ENCODE measurements at places on chromosomes 3 and 15.
A peak's percentile ranks its signal among the peaks of the same experiment; 100 is the strongest.

- no peak for DNase-seq
Observed at GRCh38 chr15:45129651-45130129, at the start of the genes DUOX1 and DUOXA1. TSS of gene DUOX1 (plus strand) at chr15:45129994. CDS start at chr15:45131967, 1,973 bp downstream. TSS of gene DUOXA1 (minus strand) at chr15:45129879. CDS start at chr15:45123014, 6,865 bp downstream.

DNA sequence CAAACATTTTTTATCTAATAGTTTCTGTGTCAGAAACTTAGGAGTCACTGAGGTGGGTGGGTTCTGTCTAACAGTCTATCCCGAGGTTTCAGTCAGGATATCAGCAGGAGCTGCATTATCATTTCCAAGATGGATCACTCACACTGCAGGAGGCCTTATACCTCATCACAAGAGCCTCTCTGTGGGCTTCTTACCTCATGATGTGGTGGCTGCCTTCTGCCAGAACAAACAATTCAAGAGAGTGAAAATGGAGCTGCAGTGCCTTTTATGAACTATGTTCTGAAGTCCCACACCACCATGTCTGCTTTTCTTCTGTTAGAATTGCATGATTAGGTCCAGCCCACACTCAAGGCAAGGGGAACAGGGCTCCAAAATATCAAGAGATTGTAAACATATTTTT, 27.9 kb downstream of the RFX7 start:
- DNase-seq, result no peak

- no peak for DNase-seq
Observed at GRCh38 chr15:87829332-87830050, 427.0 kb downstream of the NTRK3 start.

GRCh38 chr15:88902846-88903245, 7.5 kb upstream of the HAPLN3 start:
- peak; percentile 79 for DNase-seq

DNA sequence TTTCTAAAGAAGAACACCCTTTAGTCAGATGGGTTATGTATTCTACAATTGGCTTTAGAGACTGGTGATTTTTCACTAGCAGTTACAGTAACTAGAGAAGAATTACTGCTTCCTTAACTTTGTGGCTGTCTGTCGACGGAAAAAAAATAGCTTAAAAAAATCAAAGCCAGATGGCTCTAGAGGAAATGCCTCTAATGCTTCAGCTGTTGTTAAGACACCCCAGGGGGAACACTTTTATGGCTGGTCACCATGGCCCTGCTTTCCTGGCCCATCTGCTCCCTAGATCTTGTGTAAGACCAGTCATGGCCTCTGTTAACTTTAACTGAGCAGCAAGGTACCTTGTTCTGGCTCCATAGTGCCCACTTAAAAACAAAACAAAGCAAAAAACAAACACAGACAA, 198.6 kb upstream of the PLSCR5 start:
- DNase-seq, result no peak

DNA sequence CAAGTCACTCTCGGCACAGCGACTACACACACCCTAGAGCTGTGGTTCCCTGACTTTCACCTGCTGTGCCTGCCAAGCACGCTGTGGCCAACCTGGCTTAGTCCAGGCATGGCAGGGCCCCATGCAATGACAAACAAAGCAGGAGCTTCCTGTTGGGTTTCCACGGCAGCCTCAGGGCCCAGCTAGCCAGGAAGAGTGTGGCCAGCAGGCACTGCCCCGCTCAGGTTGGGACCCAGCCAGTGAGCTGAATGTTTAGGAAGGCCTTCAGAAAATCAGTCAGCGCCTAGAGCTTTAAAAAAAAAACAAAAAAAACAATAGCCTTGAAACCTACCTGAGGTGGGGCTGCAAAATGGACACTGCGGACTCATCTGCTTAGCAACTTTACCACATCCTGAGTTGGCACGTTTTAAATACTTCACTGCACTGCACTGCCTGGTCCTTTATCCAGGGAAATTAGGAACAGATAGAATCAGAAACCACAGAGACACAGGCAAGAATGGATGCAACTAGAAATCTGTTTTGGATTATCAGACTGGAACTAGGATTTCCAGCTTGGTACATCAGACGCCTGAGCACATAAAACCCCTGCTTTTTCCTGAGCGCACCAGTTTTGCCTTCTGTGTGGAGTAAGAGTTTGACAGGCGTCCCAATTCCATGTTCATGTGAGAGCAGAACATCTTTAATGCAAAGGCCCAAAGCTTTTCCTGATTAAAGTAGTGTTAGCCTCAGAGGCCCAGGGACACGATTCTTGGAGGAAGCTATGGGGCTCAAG, 36.2 kb upstream of the LDHAL6B start:
- no peak for DNase-seq

DNA sequence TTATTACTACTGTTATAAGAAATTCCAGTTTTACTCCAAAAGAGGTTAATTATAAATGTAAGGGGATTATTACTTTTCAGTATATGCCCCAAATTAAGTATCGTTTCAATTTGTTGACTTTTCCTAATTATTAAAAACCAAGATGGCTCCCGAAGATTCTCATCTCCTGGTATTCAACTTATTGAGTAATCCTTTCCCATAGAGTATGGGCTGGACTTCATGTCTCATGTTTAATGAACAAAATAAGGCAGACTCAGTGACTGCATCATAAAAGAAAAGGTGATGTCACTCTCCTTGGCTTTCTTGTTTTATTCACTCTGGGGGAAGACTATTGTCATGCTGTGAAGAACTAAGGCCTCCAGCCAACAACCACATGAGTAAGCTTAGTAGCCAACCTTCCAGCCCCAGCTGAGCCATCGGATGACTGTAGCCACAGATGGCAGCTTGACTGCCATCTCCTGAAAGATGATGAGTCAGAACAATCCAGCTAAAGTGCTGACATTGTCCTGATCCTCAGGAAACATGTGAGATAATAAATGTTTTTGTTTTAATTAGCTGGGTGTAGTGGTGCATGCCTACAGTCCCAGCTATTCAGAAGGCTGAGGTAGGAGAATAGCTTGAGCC, 17.3 kb downstream of the IGF2BP2 start:
- DNase-seq, result no peak

GRCh38 chr3:30577788-30578187, 28.6 kb upstream of the TGFBR2 start:
- no peak for DNase-seq

- no peak for DNase-seq
Observed at GRCh38 chr3:159128628-159129027, 326.8 kb downstream of the MFSD1 start.

DNA sequence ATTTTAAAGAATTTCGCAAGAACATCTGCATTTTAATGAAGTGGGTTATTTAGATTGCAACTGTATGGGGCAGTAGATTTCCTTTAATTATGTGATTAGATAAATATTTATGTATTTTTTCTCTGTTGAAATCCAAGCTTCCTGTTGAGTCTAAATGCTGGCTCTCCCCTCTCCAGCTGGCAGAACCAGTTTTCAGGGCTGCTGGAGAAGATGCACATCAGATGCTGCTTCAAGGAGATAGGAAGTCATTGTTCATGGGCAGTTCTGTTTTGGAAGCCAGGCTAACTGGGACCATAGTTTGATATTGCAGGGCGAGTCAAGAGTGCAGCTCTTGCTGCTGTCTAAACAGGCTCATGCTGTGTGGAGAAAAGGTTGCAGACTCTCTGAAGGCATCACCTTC, 97.4 kb downstream of the SLC9A9 start:
- no peak for DNase-seq

- DNase-seq, result no peak
Observed at GRCh38 chr3:10356461-10356981, 35.6 kb upstream of the SEC13 start.

- DNase-seq, result no peak
Observed at GRCh38 chr15:45594835-45595530, 7.8 kb downstream of the BLOC1S6 start.

DNA sequence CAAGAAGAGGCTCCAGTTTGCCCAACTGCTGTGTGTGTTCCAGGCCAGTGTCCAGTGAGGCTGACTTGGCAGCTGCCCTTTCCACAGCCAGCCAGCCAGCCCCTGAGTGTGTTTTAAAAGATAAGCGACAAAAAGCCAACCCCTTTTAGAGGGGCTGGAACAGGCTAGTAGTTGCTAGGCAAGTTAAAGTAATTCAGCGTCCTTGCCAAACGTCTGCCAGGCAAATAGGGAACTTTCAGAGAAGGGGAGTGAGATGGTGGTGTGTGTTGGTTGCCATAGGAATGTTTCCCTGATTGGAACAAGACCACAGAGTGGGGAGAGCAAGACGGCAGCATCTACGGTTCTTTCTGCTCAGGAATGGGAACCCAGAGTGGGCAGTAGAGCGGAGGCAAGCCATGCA, 86.3 kb downstream of the TMEM108 start:
- no peak for DNase-seq

GRCh38 chr15:96320703-96321638, 9.5 kb upstream of the NR2F2 start:
- no peak for DNase-seq

DNA sequence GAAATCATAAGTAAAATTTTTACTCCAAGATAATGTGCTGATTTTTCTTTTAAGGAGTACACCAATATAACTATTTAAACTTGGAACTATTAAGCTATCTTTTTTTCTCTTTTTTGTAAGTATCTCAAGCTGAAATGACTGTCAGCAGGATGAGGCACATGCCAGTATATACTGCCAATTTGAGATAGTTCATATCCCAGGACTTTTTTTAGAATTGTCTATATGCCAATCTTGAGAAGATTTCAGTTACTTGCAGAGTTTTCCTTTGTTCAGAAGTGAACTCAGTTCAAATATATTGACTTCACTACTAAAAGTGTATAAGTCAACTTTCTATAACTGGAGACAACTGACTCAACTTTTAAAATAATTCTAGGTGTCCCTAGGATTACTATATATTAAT, 181.7 kb upstream of the ZNF717 start:
- DNase-seq, result no peak

DNA sequence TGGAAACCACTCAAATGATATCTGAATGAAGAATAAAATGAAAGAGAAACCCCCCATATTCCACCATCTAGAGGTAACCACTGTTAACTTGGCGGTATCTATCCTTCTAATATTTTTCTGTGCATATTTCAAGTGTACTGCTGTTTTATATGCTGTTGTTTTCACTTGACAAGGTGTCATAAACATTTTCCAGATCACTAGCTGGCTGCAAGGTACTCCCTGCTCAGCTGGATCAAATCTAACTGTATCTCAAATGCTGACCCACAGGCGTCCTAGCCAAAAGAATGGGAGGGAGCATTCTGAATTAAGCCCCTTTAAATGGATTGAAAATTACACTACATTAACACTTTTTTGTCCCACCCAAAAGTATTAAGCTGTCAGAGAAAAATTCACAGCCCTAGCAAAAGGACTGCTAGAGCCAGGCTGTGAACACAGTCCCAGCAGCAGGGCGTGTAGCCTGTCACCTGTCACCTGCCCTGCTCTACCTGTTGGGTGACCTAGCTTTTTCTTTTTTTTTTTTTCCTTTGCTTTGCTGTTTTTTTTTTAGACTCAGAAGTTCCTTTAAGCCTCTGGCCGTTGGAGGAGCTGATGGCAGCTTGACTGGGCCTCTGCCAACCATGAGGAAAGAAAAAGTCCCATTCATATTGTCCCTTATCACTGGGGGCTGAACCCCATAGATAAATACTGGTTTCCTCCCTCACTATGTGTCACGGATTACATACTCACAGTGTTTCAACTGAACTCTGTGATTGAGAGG, 93.7 kb upstream of the TSC22D2 start:
- peak; percentile 43 for DNase-seq

- no peak for DNase-seq
Observed at GRCh38 chr3:108602935-108603294, 13.4 kb downstream of the DZIP3 start.
